Retinal pigment epithelial cell (primary cell): ENCODE measurements at places on chromosomes 3 and 15.

DNA sequence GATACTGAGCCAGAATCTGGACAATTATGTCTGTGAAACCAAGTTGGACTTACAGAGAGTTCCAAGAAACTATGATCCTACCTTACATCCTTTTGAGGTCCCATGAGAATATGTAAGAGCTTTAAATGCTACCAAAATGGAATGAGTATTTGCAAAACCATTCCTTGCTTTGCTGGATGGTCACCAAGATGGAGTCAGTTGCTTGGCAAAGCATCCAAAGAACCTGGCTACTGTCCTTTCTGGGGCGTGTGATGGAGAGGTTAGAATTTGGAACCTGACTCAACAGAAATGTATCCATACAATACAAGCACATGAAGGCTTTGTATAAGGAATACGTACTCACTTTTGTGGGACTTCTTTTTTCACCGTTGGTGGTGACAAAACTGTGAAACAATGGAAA is 36.2 kb downstream of the AP4E1 start:
- DNase-seq: no peak

GRCh38 chr3:146561879-146562278 is 17.5 kb upstream of the PLSCR1 start:
- DNase-seq: no peak

DNA sequence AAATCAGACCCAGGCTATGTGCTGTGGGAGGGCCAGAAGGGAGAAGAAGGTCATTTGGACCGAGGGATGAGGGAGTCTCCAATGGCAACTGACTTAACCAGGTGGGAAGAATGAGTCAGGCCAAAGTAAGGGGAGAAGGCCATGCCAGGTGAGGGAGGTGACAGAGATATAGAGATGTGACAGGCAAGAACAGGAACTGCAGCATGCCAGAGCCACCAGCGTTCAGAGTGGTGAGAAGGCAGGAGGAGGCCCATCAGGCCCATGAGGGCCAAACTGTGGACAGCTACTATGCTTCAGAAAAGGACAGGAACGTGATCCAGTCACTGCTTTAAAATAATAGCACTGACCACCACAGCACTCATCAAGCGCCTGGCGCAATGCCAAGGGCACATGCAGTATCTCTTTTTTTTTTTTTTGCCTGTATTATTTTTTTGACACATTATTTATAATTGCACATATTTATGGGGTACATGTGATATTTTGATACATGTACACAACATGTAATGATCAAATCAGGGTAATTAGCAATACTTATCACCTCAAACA is 154.3 kb upstream of the IGF1R start:
- DNase-seq: no peak

DNA sequence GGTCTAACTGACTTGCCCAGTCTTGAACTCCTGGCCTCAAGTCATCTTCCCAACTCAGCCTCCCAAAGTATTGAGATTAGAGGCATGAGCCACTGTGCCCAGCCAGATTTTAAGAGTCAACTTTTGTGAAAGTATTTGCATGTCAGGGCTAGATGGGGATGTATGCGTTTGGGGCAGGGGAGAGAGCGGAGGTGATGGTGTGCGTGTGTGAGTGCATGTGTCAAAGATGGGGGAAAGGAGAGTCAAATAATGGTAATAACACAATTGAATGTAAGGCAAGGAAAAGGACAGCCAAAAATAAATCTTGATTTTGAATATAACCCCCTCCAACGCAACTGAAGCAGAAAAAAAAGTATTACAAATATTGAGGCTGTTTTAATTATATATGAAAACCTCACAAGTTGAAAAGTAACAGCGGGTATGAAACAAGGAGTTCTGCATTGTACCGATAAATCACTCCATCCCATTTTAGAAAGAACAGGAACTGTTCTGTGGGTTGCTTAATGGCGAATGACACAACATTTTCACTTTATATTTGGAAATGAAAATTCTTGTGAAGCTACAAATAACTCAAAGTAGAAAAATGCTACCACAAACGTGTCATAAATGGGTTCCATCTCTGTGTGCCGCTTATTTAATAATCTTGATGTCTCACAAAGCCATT is 29.9 kb upstream of the LDHAL6B start:
- no peak for DNase-seq

DNA sequence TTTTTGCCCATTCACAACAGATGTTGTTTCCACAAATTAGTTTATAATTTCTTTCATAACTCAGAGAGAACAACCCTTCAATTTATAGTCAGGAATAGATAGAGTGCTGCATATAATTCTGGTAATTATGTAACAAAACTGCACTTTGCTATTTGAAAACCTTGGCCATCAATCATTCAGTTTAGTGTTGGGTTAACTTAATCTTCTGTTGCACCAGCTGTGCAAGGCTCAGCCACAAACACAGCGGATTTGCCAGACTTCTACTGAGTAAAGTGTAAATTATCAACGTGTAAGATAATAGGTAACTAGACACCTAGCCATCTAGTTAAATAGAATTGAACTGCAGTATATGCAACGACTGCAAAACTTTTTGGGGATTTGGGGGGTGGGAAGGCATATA is 1064.3 kb upstream of the EPHA6 start:
- no peak for DNase-seq
